Retina (tissue), 1 donor: ENCODE measurements at places on chromosomes 16 and 17.
A peak's percentile ranks its signal among the peaks of the same experiment; 100 is the strongest.

- no peak for DNase-seq
Measured at GRCh38 chr16:21260870-21261791, 17.0 kb downstream of the CRYM start.

GRCh38 chr17:41642252-41643156 is 18.1 kb upstream of the KRT17 start:
- no peak for DNase-seq

GRCh38 chr16:68389006-68389405 is 59.3 kb downstream of the SMPD3 start:
- DNase-seq = no peak

DNA sequence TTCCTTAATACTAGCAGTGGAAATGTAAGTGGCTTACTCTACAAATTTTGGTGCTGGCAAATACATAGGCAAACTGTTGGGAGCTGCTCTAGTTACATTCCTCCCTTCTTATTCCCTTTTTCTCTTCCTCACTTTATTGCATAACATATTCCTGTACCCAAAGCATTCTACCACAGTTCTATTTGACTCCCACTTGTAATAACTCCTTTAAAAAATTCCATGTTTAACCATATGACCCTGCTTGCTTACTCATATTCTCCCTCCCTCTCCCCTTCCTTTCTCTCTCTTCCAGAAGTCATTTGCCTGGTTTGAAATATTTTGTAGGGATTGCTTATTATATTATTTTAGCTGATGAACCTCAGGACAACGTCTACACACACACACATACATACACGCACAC is 22.7 kb downstream of the NQO1 start:
- DNase-seq = no peak

DNA sequence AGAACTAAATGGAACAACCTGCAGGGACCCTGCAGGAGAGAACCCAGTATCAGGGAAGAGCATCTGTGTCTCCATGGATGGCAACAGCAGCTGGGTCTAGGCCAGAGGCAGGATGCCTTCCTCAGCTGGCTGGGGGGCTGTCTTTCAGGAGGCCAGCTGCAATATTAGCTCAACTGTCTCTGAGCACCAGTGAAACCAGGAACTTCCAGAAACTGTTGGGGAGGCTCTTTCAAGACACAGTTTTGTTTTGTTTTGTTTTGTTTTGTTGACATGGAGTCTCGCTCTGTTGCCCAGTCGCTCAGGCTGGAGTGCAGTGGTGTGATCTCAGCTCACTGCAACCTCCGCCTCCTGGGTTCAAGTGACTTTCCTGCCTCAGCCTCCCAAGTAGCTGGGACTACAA is 7.6 kb downstream of the GPR142 start:
- no peak for DNase-seq

GRCh38 chr16:3012828-3013420 is at the start of gene CLDN9:
Gene CLDN9 (plus strand): TSS chr16:3012923. CDS start chr16:3013363, 440 bp downstream.
- no peak for DNase-seq

- DNase-seq = no peak
Measured at GRCh38 chr16:66203476-66203875, 163.0 kb upstream of the CDH5 start.

DNA sequence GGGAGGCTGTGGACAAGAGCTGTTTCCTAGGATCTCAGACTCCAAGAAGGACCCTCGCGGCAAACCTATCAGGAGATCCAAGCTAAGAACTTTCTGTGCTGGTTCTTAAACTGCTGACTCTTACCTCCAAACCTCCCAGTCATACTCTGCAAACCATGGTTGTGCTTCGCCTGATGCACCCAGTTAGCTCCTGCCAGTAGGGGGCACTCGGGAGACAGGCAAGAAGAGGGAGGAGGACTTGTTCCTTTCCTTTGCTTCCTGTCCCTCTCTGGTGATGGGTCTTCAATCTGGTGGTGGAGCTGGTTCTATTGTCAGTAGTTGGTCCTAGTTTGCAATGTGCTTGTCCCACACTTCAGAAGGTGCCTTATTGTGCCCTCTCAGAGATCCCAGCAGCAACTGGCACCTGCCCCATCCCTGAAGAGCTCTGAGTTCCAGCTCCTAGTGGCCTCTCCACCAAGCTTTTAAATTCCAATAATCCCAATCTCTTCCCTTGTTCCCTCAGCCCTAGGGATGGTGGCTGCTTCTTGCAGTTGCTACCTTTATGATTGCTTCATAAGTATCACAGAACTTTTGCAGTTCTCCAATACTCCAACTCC is 113.5 kb upstream of the RPL38 start:
- no peak for DNase-seq

GRCh38 chr17:2700030-2700490 is 11.5 kb downstream of the CLUH start:
- DNase-seq = no peak

- peak; percentile 55 for DNase-seq
Measured at GRCh38 chr17:67531291-67531690, 154.2 kb downstream of the PITPNC1 start.

GRCh38 chr17:63579633-63580032 is 21.1 kb upstream of the TACO1 start:
- DNase-seq = no peak

DNA sequence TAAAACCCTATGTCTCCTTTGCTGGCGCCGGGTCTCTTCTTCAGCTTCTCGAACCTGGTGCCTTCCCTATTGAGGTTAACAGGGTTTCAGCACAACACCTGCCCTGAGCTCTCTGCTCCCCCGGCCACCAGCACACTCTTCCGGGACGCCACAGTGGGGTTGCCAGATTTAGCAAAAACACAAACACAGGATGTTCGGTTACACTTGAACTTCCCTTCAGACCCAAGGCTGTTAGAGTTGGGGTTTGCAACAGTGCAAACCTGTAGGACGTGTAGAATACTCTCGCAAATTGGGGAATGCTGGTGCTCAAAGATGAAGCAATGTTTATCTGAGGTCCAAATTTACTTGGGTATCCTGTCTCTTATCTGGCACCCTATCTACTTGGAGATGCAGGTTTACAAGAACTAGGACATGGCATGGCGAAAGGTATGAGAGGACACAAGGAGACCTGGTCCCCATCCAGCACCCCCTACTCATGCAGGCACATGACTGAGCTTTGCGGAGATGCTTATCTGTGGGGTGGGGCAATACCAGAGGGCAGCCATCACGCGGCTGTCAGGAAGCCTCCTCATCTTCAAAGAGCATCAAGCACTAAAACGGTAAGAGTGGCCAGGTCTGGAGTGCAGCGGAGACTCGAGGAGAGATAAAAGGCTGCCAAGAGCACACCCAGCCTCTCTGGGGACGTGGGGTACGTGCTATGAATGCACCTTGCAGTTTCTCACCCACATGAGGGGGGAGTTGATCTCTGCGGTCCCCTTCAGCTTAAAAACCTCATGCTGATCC is 52.8 kb downstream of the SDK2 start:
- no peak for DNase-seq

DNA sequence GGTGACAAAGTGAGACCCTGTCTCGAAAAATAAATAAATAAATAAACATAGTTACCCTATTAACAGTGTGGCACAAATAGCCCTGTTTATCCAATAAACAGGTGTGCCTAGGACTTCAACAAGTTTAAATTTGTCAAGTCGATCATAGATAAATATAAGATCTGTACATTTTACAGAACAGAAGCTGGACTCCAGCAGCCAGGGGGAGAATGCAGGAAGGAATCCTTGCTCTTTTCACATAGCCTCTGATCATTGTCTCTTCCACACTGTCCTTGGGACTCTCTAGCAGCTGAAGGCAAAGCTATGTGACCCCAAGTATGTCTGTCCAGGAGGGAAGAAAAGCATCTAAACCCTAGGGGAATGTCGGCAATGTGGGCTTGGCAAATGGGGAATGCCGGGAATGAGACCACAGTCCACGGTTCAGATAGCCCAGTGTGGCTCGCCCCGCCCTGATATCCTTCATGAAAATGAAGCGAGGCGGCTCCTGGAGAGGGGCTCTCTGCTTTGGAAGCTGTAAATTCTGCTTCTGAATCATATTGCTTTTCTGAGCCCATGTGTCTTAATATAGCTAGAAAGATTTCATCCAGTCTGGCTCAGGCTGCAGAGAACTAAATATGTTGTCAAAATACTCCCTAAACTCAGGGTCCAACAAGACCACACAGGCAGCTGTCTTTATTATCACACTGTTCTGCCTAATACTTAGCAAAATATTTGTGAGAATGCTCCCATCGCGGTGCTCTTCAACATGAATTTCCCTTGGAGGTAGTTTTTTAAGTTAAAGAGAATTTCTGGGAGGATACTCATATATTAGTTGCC is 24.9 kb upstream of the GRB2 start:
- DNase-seq = peak; percentile 33

- no peak for DNase-seq
Measured at GRCh38 chr17:13984956-13985355, 84.3 kb upstream of the COX10 start.

GRCh38 chr17:50850640-50851039 is 15.3 kb downstream of the WFIKKN2 start:
- no peak for DNase-seq

DNA sequence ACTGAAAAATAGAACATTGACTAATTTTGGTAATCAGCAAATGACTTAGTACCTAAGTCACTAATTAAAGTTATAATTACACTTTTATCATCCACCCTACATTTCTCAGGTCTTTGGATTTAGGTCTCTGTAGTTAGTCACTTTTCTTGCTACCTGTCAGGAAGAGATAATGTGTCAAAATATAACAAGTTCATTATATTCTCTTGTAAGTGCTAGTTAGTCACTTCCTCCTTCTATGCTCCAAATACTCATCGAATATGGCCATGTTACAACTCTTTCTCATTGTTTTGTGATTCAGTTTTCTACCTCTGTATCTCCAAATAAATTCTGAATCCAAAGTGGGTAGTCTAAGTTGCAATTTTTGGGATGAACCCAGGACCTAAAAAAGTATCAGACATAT is 163.5 kb upstream of the KIF2B start:
- no peak for DNase-seq

DNA sequence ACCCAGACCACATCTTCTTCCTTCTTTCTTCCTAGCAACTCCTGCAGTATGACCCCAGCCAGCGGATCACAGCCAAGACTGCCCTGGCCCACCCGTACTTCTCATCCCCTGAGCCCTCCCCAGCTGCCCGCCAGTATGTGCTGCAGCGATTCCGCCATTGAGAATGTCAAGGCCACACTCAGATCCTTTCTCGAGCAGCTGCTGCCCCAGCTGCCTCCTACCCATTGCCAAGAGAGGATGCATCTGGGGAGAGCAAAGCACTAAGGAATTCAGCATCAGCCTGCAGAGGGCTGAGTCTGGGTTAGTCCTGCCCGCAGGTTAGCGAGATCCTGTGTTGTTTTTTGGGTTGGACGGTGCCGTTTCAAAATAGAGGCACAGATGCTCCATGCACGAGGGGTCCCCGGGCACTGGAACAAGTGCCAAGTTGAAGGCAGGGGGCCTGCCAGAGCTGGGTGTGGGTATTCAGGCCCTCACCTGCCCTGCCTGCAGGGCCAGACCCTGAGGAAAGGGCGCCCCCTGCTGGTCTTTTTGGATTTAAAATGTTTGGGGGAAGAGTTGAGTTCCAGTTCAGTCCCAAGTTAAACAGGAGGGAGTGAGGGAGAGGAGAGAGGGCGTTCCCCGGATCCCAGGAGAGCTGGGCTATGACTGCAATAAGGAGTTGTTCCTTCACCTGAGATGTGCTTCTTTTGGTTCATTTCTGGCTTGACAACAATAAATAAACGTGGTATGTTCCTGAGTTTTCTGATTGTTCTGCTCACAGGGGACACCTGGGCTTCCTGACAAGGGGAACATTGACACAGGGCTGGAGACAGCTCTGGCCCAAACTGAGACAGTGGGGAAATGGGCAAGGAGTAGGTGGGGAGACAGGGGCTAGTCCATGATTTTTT is 4.9 kb downstream of the CDK3 start:
- DNase-seq = peak; percentile 71

DNA sequence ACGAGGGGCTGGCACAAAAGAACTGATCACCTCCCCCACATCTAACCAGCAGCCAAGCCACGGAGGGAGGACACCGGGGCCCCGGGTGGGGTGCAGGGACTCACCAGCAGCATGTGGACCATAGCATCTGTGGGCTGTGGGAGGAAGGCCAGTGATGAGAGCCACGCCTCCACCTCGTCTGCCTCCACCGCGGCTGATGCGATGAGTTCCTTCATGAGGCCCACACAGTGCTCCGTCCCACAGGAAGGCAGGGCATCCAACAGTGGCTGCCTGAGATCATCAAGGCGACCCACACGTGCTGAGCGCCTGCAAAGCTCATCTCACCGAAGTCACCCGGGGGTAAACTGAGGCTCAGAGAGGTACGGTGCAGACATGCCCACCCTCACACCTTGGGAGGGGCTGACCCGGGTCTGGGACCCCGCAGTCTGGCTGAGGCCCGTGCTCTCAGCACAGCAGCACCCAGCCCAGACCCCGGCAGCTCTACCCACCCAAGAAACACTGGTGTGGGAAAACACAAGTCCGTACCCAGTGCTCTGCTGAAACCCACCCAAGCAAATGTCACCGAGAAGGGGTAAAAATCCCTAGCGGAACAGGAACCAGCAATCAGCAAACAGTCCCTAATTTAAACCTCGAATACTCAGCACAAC is 85.9 kb downstream of the LITAF start:
- no peak for DNase-seq

DNA sequence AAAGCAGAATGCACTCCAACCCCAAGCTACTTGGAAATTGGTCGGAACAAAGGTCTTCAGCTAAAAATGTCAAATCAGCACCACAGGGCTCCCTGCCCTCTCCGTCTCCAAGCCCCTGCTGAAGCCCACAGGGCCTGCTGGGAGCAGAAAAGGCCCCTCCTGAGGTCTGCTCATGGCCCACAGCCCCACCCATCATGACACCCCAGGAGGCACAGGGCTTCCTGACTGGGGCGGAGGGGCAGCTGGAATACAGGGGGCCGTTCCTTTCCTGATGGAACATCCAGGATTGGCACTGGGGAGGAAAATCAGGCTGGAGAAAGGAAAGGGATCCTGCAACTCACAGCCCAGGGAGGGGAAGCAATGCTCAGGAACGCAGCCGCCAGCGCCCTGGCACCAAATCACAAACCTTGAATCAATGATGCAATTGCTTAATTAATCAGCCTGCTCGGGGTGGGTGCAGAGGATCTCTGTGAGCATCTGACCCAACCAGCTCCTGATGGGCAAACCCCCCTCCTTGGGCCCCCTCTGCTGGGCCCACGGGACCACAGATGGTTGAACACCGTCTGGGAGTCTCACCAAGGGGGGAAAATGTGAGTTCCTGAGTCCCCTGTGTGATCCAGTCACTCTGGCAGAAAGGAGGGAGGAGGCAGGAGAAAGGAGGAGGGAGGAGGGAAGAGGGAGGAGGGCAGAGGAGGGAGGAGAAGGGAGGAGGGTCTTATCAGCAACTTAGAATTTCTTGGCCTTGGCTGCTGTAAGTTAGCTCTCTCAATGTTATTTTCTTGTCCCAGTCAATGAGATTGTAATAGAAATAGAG is 155.5 kb downstream of the ZNF423 start:
- DNase-seq = peak; percentile 75

DNA sequence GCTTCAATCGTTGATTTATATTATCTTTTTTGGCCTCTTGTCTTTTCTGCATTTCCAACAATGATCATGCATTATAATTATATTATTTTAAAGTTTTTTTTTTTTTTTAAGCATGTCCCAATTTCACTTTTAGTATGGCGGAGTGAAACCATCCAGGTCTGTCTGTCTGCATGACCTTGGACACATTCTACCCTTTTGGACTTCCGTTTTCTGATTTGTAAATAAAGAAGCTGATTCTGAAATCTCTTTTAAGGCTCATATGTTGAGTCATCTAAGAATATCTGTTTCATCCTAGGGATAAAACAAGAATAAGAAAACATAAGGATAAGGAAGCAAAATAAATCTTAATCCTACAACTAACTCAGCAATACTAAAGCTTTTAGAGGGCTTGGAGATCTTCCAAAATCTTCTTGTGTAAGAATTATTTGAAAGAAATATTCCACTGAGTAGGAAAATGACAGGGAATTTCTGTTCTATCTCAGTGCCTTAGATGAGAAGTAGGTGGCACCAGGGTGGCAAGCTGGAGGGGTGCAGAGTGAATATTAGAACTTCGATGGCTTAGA is 195.7 kb upstream of the TOX3 start:
- no peak for DNase-seq
